Anterior cingulate cortex (tissue), 58 donors: ENCODE measurements at places on chromosomes 5 and 9.

DNA sequence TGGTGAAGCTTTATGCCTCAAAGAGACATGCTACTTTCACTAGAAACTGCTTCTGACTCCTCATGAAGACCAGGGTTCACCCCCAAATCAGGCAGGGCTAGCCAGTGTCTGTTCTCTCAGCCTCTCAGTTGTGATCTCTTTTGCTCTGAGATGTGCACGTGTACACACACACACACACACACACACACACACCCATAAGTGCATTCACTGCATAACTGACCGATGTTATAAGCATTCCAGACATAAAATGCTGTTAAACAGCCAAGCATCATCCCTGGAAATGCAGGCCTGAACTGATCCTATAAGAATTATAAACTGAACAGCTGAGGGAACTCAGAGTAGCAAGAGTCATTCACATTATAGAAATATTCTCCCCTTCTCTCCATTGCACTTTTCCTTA, 85.0 kb downstream of the FSTL4 start:
- no peak for DNase-seq

DNA sequence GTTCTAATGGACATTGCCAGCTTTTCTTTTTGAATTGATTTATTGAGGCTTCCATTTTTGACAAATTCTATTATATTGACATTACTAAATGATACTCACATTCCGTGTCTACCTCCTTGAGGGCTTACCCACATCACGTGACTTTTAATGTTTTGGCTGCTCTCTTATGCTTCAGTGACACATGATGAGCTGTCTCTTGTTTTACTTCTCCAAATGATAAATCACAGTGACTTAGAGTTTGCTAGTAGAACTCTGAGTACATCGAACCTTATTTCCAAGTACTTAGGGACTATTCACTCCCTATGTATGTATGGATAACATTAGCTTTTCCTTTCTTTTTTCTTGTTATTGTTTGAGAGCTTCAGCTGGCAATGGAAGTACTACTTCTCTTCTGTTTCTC, 169.8 kb upstream of the KCNN2 start:
- no peak for DNase-seq

- DNase-seq, result no peak
These were observed 281.4 kb downstream of the ISL1 start for GRCh38 chr5:51664491-51665250.

GRCh38 chr5:136811551-136811950, 446.2 kb upstream of the TRPC7 start:
- no peak for DNase-seq

- no peak for DNase-seq
These were observed 98.5 kb downstream of the MRPS27 start for GRCh38 chr5:72221541-72221940.

GRCh38 chr9:19408316-19408692, 505 bp upstream of the ACER2 start:
- no peak for DNase-seq

DNA sequence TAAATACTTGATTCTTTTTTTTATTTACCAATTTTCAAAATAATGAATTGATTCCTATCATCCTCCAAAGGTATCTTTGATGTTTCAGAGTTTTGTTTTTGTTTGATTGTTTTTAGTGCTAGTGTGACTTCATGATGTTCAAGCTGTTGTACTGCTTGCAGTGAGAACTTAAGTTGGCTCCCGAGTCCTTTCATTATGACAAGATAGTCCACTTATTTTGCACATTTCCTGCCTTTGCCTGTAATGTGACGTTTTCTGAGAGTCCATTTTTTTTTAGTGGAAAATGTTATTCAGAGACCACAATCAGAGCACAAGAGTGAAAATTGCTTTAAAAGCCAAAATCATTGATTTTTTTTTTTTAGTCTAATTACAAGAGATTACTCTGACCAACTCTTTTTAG, 60.1 kb upstream of the FCHO2 start:
- no peak for DNase-seq

- no peak for DNase-seq
These were observed 20.1 kb upstream of the AKNA start for GRCh38 chr9:114407889-114408288.

- DNase-seq, result no peak
These were observed 120.5 kb upstream of the NEK6 start for GRCh38 chr9:124137009-124137943.

DNA sequence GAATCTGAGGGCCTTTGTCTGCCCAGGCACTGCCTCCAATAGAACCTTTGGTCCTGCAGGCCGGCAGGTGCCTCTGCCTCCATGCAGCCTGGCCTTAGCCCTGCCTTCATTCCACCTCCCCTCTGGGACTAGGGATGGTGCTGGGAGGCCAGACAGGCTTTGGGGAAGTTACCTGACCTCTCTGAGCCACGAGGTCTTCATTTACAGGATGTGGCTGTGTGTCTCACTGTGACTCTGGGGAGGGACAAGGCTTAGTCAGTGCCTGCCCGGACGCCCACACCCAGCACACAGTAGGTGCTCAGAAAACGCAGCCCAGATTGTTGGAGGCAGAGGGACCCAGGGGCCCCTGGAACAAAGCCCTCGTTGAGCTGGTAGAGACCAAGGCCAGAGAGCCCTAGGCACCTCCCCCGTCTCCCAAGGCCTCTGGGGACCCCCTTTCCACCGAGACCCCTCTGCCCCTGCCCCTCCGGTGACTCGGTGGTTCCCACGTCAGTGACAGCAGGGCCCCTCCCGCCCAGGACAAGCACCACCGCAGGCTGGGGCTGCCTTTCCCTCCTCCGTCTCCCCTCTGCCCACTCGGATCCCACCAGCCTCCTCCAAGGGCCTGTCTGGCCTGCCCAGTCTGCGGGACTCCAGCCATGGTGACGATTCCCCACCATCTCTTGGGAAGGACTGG, 46.9 kb upstream of the EGFL7 start:
- DNase-seq, result no peak

DNA sequence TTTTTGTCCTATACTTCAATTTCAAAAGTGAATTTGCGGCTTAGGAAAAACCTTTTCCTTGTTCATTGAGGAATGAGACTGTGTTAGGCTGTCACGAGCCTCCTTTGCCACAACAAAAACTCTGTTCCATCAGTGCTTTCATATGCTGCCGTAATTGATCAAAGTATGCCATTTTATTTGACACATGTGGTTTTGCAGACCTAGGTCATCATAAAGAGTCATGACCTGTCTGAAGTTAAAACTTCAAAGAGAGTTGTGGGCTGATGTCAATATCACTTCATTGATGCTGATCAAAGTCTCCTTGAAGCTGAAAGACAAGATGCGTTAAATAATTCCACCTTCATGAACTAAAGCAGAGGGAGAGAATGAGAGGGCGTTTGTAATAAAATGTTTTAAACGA, 55.5 kb downstream of the SYK start:
- no peak for DNase-seq

GRCh38 chr9:131008909-131009618, at the start of gene LAMC3:
LAMC3 (plus strand) TSS chr9:131009174; CDS start chr9:131009215, 41 bp downstream.
- no peak for DNase-seq

- DNase-seq, result no peak
These were observed 145.2 kb downstream of the EDIL3 start for GRCh38 chr5:84239494-84239893.

GRCh38 chr5:35227720-35228119, 2.6 kb downstream of the PRLR start:
- DNase-seq, result no peak

DNA sequence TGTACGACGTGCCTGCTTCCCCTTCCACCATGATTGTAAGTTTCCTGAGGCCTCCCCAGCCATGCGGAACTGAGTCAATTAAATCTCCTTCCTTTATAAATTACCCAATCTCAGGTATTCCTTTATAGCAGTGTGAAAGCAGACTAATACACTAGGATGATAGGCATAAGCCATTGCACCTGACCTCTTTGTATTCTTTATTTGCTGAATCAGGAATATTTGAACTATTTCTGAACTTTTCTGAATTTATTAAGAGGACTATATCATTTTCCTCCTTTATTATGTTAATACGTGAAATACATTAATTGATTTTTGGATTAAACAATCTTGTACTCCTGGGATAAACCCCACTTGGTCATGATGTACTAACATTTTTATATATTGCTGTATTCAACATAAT, 28.2 kb upstream of the NR4A3 start:
- no peak for DNase-seq

DNA sequence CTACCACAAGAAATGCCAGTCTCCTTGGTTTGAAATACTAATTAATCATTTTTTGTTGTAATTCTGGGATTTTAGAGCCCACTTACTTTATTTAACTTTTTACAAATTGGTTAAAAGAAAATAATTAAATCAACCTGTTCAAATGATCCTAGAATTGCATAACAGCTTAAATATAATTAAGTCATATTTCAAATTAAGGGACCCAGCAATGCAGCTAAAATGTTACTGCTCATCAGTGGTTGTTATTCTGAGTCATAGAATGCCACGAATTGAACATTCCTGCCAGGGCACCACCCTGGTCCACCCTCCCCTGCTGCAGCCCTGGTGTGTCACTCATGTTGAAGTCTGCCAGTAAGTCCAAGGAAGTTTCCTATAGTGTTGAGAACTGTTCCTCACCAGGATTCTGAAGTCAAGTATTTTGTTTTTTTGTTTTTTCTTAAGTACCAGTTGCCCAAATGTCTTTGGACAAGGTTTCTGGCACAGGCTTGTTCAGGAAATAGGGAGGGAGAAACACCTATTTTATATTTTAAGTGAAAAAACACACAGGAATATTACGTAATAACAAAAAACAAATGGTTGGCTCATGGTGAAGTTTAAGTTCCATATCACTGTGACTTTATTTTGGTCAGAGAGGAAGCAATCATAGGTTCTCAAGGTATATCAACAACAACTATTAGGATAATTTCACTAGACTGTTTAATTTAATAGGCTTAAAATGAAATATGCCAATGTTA, 4.3 kb upstream of the ITGA1 start:
- no peak for DNase-seq

DNA sequence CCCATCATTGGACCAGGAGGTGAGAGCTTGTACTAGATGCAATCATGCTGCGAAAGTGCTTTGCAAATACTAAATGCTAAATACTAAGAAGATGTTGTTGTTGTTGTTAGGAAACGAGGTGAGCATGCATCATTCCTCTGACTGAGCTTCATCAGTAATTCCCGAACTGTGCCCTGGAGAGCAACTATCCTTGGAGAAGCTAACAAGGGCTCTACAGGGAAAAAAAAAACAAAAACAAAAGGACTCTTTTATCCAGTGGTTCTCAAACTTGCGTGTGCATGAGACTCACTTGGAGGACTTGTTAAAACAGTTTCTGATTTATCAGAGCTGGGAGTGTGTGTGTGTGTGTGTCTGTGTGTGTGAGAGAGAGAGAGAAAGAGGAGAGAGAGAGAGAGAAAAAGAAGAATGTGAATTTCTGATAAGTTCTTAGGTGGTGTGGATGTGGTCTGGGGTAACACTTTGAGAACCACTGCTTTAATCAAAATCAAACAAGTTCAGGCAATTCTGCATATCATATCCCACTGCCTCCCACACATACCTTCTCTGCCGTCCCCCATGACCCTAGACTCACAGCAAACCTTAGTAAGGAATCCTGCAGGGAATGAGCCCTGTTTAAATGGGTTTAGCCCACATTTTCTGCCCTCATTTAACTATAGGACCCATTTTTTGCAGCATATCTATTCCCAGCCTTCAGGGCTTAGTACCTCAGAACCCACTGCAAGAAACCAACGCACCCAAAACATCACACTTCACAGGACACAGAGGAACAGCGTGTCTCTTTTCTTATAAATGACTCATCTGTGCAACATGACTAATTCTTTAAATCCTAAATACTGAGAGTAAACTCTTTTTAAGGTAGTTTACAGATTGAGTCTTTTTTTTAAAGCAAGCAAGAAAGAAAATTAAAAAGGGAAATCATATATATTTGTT, 48.9 kb downstream of the PDE6A start:
- no peak for DNase-seq

- DNase-seq, result no peak
These were observed 332.8 kb downstream of the MLLT3 start for GRCh38 chr9:20289423-20290010.

DNA sequence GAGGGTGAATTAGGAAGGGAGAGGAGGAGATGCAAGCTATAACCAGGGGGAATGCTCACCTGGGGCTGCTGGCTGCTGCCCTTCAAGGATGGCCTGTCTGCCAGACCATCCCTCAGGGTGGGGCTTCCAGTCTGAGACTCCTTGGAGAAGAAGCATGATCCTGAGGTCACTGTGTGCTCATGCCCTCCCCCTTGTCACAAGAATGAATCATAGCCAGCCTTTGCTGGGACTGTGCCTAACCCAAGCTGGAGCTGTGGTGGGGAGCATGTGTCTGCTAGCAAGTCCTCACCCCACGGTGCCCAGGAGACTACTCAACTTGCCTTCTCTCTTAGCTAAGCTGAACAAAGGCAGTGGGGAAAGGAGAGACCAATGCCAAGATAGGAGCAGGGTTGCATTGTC, 463.6 kb downstream of the SPOCK1 start:
- DNase-seq, result no peak

DNA sequence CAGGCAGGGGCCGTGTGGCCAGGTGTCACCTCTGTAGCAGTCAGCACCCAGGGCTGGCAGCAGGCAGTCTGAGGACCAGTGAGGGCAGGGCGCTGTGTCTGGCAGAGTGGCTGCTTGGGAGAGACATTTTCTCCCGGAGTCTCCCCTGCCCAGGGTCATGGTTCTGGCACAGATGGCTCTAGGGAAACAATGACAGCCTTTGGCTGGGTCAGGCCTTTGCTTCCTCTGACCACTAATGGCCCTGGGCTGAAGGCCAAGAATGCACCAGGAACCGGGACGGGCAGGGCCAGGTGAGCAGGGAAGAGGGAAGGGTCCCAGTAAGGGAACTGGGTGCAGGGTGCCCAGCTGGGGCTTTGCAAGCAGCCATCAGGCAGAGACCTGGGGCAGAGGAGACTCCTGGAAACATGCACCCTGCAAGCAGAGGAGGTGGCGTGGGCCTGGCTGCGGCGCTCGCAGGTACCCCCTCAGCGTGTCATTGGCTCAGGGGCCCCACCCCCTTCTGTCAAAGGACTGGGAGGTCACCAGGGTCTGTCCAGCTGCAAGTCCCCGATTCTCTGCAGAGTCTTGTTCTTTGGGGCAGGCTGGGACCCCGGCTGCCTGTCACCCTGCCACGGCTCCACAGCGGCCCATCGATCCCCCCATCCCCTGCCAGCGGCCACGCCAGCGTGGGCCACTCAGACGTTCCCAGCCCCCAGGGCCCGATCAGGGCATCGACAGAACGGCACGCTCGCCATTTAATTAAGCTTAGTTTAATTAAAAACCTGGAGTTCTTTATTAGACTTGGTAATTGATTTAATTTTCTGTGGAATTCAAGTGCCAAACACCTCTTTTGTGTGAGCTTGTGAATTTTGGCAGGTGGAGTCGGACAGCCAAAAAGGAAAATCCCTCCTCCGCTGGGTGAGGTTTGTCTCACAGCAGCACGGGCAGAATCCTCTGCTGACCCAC, 18.9 kb upstream of the TMEM250 start:
- DNase-seq, result no peak
